ENCODE measurements at places on chromosomes 6 and 20.

GRCh38 chr20:24732076-24732475 is 217.0 kb upstream of the CST7 start:
- no peak for DNase-seq

DNA sequence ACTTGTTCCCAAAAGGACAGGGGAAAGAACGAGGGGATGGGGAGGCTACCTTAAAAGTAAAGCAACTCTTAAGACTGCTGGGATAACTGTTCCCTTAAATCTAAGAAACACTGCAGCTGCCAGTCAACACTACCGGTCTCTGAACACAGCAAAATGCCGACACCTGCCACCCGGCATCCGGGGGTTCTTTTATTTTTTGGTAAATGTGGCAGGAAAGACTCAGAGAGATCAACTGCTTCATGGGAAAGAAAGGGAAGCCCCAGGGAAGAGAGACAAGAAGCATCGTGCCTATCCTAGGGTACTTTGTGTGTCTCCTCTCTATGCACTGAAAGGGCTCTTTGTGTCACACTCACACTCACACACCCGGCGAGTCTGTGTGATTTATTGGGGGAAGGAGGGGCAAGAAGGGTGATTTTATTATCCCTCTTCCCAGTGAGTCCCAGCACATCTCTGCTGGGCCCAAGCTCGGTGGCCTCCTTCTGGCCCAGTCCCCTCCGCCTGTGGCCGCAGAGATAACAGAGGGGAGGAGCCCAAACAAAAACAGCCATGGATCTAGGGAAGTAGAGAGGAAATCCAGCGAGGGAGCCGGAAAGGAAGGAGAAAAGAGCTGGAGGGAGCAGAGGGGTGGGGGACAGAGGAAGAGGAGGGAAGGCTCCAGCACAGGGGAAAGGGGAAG is 1.4 kb downstream of the FYN start:
- DNase-seq: no peak

DNA sequence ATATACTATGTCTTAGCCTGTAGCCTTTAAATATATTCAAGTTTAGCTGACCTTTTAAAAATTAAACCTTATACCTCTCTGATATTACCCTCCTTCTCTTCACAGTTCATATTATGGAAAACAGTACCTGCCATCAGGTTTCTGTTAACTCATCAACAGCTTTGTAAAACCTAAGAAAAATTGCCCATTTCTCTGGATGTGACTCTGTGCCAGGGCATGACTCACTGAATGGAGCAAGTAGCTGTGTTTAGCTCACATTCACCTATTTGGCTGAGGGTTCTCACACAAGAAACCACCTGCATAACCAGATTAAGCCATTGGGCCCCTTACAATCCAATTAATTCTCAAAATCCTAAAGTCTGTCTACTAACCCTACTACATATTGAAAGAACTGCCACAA is 678.8 kb upstream of the MARCKS start:
- DNase-seq: no peak

DNA sequence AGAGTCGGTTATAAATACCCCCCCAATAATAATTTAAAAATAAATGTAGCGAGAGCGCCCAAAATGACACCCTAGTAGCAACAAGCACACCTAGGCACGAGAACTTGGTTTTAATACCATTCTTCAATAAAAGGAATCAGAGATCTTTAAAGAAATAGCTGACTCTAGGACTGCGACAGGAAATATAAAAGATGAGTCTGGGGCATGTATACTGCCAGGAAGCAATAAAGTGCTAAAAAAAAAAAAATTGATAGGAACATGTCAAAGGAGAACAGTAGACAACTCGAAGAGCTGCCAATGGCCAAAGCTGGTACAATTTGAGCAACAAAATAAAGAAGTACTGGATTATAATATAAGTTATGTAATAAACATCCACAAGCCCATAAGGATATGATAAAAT is 2.2 kb downstream of the PNISR start:
- no peak for DNase-seq

- no peak for DNase-seq
These were observed 1.0 kb upstream of the STMND1 start for GRCh38 chr6:17100806-17101205.

- no peak for DNase-seq
These were observed 65.8 kb downstream of the SYTL3 start for GRCh38 chr6:158715330-158716311.

GRCh38 chr20:37649017-37649416 is 44.8 kb upstream of the CTNNBL1 start:
- DNase-seq: no peak

DNA sequence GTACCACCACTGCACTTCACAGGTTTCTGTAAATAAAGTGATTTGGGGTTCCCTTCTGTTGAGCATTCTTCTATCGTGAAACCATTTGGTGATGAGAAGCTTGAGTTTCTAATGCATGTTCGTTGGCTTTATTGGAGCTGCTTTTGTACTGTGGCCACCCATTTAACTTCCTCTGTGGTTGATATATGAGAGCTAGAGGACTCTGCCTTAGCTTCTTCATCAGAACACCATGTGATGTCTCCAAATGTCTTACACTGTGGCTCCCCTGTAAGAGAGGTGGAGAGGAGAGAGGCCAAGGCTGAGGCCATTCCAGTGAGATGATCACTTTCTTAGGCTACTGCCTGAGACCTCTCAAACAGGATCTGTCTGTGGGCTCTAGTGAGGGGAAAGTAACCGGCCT is 114.5 kb downstream of the SLC16A10 start:
- DNase-seq: no peak

- DNase-seq: no peak
These were observed 4.3 kb downstream of the AK9 start for GRCh38 chr6:109686566-109687265.

- DNase-seq: no peak
These were observed 2.8 kb downstream of the NEDD9 start for GRCh38 chr6:11229655-11230046.

- DNase-seq: no peak
These were observed 46.1 kb upstream of the CCN6 start for GRCh38 chr6:112007805-112008204.

- no peak for DNase-seq
These were observed 5.9 kb upstream of the PAQR8 start for GRCh38 chr6:52356017-52356416.

DNA sequence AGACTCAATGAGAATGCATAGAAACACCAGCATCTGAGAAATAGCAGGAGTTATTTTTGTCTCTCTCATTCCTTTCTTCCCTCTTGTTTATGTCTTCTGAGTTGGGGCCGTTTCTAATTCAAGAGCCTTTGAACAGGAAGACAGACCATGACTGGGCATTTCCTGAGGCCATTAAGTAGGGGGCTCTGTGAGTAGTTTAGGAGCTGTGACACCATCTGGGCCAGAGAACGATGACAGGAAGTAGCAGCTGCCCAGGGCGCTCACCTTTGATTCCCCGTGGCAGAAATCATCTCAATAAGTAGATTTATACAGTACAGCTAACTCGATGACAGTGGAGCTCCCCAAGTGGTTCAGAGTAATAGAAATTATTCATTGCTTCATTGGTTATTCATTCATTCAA is 298.4 kb upstream of the PLN start:
- DNase-seq: no peak

GRCh38 chr6:117919775-117920729 is 13.0 kb downstream of the SLC35F1 start:
- no peak for DNase-seq
